Keratinocyte (primary cell): ENCODE measurements at places on chromosomes 6 and 20. TPM values are rescaled to one million over a fixed set of nuclear protein-coding genes. Genes with fewer than 3 reads are reported as not detected.

- DNase-seq = peak; percentile 9
These were observed 2.6 kb downstream of the PRSS35 start for GRCh38 chr6:83514866-83515466.

DNA sequence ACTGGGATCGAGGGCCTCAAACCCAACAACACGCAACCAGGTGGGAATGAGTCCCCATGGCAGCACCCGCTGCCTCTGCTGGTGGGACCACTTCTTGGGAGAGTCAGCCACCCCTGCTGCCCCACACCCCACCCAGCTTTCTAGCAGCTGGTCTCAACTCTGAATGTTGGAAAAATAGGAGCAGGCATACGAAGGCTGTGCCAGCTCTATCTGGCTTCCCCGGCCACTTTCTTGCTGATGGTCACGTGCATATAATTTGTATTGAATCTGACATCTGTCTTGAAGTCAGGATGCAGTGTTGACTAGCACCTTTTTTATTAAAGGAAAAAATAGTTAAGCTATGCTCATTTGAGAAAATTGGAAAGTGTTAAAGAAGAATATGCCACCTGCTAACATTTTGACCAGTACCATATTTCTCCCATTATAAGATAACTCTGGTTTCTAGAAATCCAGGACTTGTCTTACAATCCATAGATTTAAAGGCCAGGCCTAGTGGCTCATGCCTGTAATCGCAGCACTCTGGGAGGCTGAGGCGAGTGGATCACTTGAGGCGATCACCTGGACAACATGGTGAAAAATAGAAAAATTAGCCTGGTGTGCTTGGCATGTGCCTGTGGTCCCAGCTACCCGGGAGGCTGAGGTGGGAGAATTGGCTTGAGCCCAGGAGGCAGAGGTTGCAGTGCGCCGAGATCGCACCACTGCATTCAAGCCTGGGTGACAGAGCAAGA lies 26.9 kb upstream of the MAPRE1 start:
- DNase-seq = no peak

- DNase-seq = no peak
These were observed 12.6 kb downstream of the HCK start for GRCh38 chr20:32064667-32065066.

- DNase-seq = no peak
These were observed 189.0 kb upstream of the FOXA2 start for GRCh38 chr20:22773344-22773743.

DNA sequence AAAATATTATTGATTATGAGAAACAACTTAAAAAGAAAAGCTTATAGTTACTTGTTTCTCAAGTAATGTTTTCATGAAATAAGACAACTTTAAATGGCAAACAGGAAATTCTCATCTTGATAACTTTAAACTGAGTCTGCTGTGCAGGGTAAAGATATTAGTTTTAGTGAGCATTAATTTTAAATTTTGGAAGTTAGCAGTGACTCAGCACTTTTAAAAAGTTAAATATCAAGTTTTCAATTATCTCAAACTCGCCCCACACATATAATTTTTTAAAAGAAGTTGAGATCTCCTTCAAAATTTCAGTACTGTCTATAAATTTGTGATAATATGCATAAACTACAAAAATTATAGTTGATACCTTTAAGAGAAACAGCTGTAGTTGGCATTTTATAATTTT lies 337.3 kb upstream of the NT5E start:
- no peak for DNase-seq

- no peak for DNase-seq
These were observed 775 bp downstream of the PIGU start for GRCh38 chr20:34675993-34676641.

DNA sequence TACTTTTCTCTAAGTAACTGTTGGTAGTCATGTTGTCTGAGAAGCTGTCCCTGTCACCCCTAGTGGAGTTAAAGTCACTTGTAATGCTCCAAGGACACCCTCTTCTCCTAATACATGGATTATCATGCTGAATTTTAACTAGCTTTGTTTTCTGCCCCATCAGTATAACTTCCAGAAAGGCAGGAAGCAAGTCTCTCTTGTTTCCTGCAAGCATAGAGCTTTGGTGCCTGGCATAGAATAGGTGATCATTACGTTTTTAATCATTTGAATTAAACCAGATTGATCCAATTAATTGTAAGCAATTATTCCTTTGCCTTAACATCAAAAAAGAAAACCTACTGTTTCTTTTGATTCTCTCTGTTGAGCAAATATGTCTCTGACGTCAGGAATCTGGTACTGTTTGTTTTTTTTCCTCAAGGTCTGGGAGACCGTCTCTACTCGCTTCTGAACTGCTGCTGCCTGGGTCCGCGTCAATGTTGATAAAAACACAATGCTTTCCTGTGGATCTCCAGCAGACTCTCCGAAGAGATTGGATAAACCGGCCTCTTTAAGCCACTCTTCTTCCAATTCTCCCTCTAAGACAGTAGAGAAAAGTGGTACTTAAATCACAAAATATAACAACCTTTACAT lies 71.8 kb downstream of the ARHGAP18 start:
- no peak for DNase-seq

DNA sequence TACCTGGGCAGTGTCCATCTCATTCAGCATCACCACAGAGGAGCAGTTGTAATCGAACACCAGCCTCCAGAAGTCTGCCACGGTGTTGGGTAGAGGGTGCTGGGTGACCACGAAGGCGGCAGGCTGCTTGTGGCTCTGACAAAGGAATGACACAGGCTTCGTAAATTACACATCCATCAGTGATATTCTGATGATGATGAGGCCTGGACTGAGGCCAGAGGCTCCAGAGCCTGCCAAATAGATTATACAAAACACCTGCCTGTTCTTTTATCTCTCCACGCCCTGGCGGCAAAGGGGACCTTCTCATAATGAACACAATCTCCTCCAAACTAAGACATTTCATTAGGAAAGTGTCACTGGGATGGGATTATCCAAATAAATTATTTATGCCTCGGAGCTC lies 480.2 kb upstream of the CHD6 start:
- DNase-seq = no peak

DNA sequence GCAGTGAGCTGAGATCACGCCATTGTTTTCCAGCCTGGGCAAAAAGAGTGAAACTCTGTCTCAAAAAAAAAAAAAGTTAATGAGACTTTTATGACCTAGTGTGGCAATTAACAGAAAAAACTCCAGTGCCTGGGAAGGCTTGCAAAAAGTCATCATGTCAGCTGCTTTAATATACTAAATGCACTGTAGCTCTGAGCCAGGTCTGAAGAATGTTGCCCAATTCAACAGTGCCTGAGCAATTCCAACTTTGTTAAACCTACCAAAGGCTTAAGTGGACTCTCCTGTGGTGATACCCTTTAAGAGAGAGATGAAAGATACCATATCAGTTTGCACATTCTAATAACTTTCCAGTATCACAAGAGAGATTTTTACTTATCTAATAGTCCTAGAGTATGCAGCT lies 6.5 kb upstream of the ROS1 start:
- DNase-seq = no peak

- peak; percentile 50 for DNase-seq
These were observed 18.7 kb downstream of the SERPINB6 start for GRCh38 chr6:2952557-2953095.

GRCh38 chr20:32970973-32971300 lies 33.3 kb downstream of the SUN5 start:
- no peak for DNase-seq

GRCh38 chr20:59738851-59739250 lies 134.5 kb downstream of the PHACTR3 start:
- no peak for DNase-seq

SIRPG gene
- polyA plus RNA-seq = 0.04 to 0.17 TPM in 2 of 3 replicates, not detected in the other

ADGB gene
- polyA plus RNA-seq = not detected in 3 replicates
